ENCODE measurements at places on chromosomes 11 and 22.

DNA sequence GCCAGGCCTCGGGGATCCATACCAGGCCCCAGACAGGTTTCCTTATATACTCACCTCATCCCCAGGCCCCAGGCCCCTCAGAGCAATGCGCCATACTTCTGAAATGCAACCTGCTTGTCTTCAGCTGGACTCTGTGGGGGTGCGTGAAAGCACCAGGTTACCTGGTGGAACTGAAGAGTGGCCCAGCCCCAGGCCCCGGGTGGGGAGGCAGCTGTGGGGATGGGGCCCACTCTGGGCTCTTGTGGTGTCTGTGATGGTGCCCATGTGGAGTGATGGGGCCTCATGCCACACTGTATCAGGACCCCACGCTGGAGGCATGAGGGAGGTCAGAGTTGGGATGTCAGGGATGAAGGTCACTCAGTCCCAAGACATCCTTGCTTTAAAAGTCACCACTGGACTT lies 999.0 kb downstream of the BRD1 start:
- DNase-seq, result no peak

GRCh38 chr22:45477366-45478107 lies 25.1 kb upstream of the FBLN1 start:
- DNase-seq, result no peak

DNA sequence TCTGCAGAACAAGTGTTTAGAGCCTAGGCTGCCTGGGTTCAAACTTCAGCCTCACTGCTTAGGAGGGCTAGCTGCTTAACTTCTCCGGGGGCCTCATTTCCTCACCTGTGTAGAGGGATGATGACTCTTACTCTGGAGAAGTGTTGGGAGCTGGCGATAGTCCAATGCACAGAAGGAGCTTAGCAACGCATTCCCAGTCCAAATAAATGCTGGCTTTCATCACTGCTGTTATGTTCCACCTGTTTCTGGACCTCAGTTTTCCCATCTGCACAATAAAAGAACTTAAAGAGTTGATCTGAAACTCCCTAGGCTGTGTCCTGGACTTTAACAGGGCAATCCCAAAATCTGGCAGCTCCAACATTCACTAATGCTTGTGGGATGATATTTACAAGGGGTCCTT lies 337.8 kb downstream of the MIAT start:
- no peak for DNase-seq

DNA sequence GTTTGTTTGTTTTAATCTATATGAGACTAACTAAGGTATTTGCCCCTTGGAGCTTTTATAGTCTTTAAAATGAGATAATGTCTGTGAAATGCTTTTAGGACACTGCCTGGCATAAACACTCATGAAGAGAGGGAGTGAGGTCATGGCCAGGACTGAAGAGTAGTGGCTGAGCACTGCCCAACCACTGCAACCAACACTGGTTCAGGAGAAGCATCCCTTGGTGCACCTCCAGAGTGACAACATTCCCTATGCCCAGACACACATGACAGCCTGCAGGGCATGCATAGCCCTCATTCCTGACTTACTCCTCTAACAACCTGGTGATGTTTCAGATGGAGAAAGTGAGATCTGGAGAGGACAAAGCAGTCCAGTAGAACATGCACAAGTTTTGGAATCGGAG lies 36.1 kb downstream of the ME3 start:
- DNase-seq, result no peak

DNA sequence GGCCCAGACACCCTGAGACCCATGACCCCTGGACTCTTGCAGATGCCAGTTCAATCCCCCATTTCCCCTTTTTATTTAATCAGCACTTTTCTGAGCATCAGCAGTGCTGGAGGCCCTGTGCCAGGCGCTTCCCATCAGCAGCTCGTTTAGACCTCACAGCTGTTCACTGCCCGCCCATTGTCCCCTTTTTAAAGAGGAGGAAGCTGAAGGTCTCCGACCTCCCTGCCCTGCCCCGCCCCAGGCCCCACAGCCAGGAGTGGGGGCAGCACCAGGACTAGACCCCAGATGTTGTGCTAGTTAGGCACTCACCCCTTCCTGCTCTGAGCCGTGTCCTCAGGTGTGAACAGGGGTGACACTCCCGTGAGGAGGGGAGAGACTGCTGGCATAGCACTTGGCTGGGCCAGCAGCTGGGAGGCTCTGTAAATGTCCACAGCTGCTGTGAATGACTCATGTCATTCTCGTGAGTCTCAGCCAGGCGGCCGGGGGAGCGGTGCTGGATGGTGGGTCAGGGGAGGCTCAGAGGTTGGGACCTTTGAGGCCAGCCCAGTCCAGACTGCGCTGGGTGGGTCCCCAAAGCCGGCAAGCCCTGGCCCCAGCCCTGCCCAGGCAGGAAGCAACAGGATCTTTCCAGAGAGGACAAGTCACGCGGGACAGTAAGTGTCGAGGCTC lies 19.9 kb downstream of the EMID1 start:
- DNase-seq, result no peak

DNA sequence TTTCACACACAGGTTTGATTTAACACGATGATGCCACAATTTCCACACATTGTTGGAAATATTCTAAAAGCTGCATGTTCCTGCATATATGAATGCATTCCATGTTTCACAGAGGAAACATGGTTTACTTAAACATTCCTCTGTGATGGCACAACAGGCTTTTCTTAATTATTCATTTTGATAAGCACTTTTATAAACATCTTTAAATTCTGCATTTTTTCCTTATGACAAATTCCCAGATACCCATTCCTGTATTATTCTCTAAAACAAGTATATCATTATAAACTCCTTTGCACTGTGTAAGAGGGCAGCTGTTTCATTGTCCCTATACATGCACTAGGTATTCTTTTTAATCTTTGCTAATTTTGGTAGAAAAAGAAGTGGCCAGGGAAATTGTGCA lies 532.3 kb downstream of the SOX6 start:
- no peak for DNase-seq

DNA sequence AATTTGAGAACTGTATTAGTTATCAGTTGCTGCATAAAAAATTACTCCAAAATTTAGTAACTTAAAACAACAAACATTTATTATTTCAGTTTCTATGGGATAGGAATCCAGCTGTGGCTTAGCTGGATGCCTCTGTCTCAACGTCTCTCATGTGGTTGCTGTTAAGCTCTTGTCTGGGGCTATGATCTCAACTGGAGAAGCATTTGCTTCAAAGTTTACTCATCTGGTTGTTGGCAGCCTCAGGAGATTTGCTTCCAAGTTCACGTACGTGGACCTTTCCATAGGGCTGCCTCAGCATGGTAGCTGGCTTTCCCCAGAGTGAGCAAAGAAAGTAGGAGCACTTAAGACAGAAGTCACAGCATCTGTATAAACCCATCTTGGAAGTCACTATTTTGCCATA lies 144.9 kb upstream of the SESN3 start:
- no peak for DNase-seq

GRCh38 chr11:130449996-130450769 lies 1.7 kb downstream of the ADAMTS15 start:
- no peak for DNase-seq

GRCh38 chr11:123076484-123076883 lies 14.5 kb upstream of the HSPA8 start:
- no peak for DNase-seq

GRCh38 chr11:65981101-65981740 lies 19.7 kb downstream of the SART1 start:
- DNase-seq, result no peak

DNA sequence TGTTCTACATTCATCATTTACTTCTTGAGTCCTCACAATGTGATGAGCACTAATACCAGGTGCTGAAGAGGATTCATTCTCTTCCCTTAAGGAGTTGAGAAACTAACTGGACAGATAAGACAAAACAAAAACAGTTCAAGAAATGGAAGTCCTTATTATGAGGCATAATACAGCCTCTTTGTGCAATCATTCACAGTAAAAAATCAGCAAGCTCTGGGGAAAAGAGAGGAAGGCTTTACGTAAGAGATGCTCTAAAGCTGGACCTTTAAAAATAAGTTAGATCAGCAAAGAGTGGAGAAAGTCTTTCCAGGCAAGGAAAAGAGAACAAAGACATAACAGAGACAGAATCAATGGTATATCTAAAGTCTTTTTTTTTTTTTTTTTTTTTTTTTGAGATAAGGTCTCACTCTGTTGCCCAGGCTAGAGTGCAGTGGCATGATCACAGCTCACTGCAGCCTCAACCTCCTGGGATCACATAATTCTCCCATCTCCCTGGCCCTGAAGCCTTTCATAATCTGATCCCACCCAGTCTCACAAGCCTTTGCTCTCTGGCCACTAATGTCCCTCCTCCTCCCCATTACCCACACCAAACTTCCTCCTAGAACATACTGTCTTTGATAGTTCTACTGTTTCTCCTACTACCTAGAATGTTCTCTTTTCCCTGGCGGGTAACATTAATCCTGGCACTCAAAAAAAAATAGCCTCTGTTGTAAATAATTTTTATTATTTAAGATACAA lies 40.9 kb downstream of the MRTFA start:
- DNase-seq, result no peak

All from NCI-H774 (cell line).